Fibroblast of skin of left biceps (primary cell): ENCODE measurements at places on chromosomes 6 and 20.

GRCh38 chr6:34616227-34616585 lies 60.1 kb upstream of the SPDEF start:
- no peak for DNase-seq

DNA sequence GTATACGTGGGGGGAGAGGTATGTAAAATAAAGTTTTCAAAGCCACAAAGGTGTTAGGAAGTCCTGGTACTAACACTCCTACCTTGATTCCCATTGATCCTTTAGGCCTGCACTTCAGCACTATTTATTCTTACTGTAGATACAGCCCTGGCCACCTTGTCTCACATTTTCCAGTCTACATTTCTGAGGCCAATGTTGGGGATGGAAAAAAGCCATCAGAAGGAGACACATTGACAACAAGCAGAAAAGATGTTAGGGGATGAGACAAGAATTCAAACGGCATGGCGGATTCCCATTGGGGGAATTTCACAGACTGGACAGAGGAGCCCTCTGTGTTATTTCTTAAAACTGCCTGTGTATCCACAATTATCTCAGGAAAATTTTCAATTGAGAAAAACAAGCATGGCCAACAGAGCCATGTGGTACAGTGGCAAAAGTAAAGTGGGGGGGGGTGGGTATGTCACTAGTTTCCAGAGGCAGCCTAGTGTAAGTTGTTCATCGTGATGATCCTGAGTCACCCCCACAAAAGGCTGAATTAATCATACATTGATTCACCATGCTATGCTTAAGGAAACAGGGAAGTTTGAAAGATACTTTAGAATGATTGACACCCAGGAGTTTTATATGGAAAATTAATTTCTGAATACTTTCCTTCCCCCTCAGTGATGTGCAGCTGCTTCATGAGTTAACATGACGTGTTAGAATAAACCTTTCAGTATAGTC lies 40.5 kb downstream of the RREB1 start:
- no peak for DNase-seq

- DNase-seq: no peak
These were observed 437 bp downstream of the CD40 start for GRCh38 chr20:46118481-46119020.

- no peak for DNase-seq
These were observed 699.0 kb downstream of the PHF3 start for GRCh38 chr6:64334636-64335035.

GRCh38 chr20:46804126-46804525 lies 90.5 kb upstream of the EYA2 start:
- DNase-seq: no peak

DNA sequence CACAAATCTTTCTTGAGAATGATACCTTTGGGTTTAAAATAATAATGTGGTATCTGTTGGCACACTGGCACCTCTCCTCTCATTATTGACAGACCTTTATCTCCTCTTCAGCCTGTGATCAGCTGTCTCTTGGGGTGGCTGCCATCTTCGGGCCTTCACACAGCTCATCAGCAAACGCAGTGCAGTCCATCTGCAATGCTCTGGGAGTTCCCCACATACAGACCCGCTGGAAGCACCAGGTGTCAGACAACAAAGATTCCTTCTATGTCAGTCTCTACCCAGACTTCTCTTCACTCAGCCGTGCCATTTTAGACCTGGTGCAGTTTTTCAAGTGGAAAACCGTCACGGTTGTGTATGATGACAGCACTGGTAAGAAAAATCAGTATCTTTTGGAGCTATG lies 232.8 kb downstream of the GRIK2 start:
- DNase-seq: no peak

DNA sequence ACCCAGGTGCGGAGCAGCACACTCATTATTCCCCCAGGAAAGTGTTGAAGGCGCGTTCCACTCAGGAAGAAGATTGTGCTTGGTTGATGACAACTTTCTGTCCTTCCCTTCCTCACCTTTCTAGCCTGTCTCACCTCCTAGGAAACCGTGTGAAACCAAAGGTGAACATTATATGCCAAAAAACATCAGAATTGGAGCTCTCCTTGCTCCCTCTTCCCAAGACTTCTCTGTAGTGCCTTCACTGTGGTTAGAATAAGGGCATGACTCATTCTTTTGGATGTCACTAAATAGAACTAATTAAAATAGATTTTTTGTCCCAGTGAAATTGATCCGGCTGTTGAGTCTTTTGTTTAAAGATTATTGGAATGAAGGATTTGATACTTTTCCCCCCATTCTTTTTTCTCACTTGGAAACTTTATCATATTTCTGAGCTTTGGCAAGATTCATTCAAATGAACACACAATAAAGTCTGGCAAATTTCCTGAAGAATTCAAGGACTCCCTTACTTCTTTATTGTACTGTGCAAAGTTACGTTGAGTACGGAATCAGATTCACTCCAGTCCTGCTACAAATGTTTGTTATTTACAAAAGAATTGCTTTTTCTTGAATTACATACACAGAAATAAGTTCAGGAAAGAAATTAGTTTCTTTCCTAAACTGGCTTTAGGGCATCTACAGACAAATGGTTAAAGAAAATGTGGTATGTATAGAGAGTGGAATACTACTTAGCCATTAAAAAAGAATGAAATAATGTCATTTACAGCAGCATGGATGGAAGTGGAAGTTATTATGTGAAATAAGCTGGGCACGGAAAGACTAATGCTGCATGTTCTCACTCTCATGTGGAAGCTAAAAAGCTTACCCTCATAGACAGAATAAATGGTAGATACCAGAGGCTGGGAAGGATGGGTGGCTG lies 142.8 kb upstream of the AKAP12 start:
- no peak for DNase-seq

DNA sequence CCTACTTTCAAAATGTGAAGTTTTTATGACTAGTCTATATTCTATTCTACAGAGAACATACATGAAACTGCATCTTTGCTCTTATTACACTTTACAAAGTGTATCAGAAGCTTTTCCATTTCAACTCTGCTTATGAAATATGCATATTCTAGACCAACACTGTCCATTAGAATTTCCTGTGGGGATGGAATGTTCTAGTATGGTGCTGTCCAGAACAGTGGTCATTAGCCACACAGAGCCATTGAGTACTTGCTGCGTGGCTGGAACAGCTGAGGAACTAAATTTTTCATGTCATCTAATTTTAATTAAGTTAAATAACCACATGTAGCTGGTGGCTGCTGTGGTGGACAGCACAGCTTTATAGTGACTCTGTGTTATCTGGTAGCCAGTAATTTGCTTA lies 105.9 kb upstream of the PDE10A start:
- DNase-seq: no peak

DNA sequence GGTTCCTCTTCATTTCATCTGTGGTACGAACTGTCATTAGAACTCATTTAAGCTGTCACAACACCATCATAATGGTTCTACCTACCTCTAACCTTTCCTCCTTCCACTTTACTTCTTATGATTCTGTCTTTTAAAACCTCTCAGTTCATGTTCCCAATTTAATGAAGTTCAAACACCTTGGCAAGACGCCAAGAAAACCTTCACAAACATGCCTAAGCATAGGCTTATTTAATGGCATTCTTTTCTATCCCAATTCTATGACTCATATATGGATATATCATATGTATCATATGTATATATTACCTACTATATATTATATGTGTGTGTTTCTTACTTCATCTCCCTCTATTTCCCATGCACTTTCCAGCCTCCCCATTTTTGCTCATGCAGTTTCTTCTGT lies 283.4 kb upstream of the TBX18 start:
- no peak for DNase-seq

DNA sequence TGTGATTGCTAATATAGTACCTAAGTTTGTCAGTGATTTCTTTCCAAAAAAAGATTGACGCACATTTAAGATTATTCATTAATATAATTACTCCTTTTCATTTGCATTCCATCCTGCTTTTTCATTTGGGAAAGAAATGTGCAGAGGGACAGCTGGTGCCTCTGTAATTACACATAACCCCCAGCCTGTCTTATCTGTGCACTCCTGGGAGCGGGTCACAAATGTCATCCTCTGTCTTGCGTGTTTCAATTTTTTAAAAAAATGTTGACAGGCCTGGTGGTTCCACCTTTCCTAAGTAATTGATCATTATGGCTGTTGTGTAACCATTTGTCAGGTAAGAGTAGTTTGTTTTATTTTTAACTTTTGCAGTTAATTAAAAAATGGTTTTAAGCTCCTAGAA lies 92.7 kb downstream of the SLX4IP start:
- DNase-seq: no peak

DNA sequence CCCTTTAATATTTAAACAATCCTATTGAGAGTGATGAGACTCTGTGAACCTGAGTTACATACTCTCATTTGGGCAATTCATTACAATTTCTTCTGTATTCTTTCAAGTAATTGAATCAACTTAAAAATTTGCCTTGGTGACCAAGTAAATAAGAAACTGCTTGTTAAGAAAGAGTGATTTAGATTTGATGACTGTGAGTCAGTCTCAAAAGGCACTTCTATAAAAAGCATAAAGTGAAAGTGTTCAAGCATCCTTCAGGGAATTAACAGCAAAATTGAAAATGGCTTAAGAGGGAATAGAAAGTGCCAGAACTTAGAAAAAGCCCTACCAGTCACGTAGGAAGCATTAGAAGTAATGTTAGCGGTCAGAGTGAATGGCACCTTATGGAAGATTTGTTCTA lies 654.7 kb downstream of the EPM2A start:
- DNase-seq: no peak

GRCh38 chr6:43933148-43933885 lies 163.3 kb downstream of the VEGFA start:
- DNase-seq: no peak

DNA sequence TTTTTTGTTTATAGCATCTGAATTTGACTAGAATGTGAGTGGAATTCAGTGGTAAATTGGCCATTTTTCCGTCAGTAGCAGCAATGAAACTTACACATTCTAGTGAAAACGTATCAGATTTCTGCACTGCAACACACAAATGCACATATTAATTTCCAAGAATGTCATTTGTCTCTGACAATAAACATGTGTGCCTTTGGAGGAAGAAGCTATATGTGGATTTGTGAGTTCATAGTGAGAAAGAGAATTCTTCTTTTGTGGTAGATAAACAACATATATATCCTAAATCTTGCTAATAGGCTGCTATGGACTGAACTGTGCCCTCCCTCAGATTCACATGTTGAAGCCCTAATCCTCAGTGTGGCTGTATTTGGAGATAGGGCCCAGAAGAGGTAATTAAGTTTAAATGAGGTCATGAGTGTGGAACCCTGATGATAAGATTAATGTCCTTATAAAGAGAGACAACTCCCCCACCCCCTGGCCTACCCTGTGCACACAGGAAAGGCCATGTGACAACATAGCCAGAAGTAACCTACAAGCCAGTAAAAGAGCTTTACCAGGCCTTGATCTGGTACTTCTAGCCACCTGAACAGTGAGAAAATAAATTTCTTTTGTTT lies 200.2 kb upstream of the EYA4 start:
- no peak for DNase-seq

DNA sequence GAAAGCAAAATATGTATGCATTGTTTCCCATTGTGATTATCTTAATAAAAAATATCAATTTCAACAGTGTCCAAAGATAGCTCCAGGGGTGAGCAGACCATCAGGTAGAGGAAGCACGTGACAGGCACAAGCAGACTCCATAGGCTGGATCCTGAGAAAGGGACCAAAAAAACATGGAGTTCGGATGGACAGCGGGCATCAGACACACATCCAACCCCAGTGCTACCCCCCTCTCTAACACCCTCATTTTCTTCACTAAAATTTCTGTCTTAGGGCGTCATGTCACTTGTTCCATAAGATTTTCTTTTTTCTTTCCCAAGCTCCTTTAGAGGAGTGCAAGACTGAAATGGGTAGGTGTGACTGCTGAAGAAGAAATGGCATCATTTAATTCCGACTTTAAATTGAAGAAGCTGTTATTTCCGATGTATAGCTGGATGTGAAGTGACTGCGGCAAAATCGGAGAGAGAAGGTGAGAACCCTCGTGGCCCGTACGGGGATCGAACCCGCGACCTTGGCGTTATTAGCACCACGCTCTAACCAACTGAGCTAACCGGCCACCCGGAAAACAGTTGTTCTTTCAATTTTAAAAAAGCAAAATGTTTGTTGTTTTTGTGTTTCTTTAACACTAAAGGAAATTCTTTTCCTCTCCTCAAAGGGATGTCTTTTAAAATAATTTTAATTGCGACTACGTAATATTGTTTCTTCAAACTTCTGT lies 10.3 kb upstream of the PRSS16 start:
- DNase-seq: no peak

DNA sequence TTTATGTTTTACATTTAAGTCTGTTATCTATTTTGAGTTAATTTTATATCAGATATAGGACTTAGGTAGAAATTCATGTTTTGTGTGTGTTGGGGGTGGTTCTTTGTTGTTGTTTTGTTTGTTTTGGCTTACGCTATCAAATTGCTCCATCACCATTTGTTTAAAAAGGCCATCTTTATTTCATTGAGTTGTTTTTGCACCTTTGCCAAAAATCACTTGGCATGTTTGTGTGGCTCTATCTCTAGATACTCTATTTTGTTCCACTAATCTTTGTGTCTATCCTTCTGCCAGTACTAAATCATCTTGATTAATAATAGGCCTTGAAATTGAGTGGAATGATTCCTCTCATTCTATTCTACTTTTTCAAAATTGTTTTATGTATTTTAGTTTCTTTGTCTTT lies 7.4 kb downstream of the CYP39A1 start:
- DNase-seq: no peak

DNA sequence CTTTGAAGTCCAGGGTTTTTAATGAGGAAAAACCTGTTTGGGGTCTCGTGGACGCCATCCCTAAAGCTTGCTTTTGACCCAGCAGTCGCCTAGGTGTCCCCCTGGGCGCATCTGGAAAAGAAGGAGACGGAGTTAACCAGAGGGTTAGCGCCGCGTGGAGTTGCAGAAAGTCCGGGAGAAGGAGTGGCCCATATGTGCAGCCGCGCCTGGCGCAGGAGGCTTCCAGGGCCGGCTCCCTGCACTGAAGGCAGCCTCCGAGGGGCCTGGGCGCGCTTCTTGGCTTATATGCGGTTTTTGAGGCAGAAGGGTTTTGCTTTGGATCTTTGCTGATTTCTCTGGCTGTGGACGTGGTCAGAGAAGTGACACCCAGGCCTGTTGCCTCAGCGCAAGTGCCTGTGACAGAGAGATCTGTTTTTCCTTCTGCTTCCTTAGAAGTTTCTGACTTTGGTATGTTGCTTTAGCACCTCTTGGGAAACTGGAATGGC lies 987 bp downstream of the TMEM181 start:
- no peak for DNase-seq

GRCh38 chr20:5923493-5923892 lies 26.8 kb downstream of the TRMT6 start:
- DNase-seq: no peak

DNA sequence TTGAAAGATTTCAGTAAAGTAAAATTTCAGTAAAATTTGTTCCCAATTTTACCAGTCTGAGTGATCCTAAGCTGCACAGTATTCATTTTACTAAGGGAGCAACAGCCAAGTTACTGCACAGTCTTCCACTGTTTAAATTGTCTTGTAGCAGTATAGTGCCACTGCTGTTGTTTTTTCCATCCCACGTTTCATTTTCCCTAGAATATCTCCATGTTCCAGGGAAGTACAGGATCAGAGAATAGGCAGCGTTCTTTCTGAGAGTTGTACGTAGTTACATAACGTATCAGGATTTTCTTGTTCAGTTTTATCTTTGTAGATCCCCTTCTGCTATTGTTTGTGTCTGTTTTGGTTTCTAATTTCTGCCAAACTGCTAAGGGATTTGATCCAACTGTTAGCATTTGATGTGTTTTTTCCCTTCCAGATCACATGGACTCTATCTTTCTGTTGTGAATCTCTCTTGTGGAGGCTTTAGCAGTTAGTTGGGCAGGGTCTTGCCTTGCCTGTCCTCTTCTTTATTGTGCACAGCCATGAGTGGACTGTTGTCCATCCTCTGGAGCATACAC lies 38.4 kb downstream of the BCKDHB start:
- DNase-seq: no peak

GRCh38 chr20:6726761-6727160 lies 40.7 kb upstream of the BMP2 start:
- no peak for DNase-seq
